ENCODE measurements at places on chromosomes 7 and 10.

GRCh38 chr10:43444323-43444722 lies 7.4 kb downstream of the ZNF487 start:
- no peak for DNase-seq

GRCh38 chr7:142795339-142795863 lies 24.6 kb downstream of the PRSS2 start:
- no peak for DNase-seq

- DNase-seq = no peak
Measured at GRCh38 chr7:150939052-150939451, 39.1 kb downstream of the KCNH2 start.

DNA sequence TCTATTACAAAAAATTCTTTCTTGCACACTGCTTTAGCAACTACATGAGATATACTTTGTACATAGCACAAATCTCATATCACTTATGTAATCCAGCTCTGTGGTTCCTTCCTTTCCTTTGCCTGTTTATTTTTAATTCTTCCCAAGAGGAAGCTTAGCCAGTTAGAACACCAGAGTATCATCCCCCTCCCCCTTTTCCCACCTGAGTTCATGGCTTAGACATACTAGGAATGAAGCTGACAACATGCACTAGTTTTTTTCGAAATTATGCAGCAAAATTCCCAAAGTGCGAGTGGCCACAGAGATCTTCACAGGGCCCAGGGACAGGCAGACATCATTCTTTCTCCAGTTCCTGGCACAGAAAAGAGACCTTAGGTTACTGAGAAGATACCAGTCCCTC lies 17.8 kb downstream of the CAV1 start:
- DNase-seq = no peak

GRCh38 chr7:106419455-106420182 lies 134.8 kb upstream of the NAMPT start:
- no peak for DNase-seq

DNA sequence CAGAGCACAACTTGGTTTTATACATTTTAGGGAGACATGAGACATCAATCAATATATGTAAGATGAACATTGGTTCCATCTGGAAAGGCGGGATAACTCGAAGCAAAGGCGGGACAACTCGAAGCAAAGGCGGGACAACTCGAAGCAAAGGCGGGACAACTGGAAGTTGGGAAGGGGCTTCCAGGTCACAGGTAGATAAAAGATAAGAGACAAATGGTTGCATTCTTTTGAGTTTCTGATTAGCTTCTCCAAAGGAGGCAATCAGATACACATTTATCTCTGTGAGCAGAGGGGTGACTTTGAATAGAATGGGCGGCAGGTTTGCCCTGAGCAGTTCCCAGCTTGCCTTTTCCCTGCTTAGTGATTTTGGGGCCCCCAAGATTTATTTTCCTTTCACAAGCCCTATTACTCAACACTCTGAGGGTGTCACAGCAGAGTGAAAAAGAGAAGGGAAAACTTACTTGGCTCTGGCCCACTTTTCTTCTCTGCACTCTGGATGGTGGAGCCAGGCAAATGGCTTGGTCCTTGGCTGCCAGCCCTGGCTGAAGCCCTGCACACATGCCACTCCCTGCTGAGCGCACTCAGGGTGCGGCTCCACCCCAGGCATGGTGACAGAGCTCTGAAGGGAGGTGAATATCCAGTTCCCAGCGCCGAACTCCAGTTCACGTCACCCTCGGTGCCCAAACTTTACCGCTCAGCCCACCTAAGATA lies 46.7 kb downstream of the PARD3 start:
- peak; percentile 68 for DNase-seq

- DNase-seq = no peak
Measured at GRCh38 chr7:17054836-17055235, 173.1 kb upstream of the AGR3 start.

DNA sequence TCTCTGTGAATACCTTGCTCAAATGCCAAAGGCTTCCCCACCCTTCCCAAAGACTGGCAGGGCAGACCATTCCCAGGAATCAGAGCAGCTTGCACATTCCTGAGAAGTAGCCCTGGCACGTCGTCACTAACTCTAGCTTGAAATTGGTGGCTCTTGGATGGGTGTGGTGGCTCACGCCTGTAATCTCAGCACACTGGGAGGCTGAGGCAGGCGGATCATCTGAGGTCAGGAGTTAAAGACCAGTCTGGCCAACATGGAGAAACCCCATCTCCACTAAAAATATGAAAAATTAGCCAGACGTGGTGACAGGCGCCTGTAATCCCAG lies 108.2 kb upstream of the MPP7 start:
- no peak for DNase-seq

DNA sequence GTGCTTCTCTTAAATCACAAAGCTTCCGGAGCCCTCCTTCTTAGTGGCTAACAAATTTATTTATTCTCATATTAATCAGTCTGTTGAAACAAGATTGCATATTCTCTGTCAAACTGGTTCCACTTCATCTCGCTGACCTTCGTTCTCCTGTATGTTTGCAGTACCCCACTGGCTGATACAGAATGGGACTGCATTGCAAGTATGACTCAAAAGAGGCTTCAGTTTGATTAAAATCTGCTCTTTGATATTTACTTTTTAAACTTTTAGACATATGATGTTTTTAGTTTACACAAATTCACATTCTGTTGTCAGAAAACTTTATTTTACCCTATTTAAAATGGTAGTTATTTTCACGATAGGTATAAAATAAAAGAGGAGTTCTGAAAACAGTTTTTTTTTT lies 14.3 kb upstream of the ARHGAP12 start:
- no peak for DNase-seq

- no peak for DNase-seq
Measured at GRCh38 chr10:13206546-13207443, 27.4 kb downstream of the UCMA start.

GRCh38 chr10:85611746-85612377 lies 754.7 kb downstream of the GRID1 start:
- no peak for DNase-seq

DNA sequence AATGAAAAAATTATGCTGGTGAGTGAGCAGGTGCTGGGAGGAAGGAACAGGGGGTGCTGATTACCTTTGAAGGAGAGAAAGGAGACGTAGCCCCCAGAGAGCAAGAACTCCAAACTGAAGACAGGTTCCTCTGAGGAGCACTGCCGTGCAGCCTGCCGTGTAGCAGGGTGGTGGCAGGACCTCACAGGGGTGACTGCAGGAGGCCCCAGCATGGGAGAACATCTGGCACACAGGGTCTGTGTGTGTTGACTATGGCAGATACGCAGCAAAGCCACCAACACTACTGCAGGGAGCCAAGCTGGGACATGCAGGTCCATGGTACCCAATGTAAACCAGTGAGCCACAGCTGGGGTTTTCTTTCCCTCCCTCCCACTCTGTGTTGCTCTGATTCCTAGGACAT lies 192.1 kb upstream of the PDE1C start:
- no peak for DNase-seq
